ENCODE measurements at places on chromosomes 7 and 10.
A peak's percentile ranks its signal among the peaks of the same experiment; 100 is the strongest.

- DNase-seq = no peak
Observed at GRCh38 chr7:899806-900205, 23.5 kb downstream of the GET4 start.

DNA sequence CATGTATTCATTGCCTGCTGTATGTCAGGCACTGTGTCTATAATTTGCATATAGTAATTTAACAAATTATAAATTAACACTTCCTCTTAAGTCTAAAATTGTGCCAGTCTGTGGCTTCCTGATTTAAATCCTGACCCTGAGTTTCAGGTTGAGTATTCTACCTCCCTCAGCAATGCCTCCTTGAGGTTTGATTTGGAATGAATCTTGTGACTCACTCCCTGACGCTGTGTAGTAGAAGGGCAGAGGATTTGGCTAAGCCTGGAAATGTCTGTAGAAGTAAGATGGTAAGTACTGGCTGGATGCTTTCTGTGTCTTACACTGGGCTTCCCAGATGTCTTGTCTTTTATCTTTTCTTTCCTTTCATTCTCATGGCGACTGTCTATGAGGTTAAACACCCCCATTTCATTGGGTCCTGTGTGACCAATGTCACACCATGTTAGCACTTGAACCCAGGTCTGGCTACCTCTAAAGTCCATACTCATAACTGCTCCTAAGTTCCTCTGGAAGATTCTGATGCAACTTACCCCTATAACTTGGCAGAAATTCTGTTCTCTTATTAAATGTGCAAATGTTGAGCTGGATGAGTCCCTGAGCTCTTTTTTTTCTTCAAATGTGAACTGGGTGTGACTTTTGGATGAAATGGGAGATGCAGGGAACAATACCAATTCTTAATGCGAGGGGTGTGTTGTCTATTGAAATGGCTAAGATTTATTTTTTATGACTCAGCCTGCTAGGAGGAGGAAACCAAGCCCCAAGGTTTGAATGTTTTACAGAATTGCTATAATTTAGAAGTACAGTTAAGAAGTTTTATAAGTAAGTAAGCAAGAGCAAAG is 48.5 kb downstream of the PLCE1 start:
- DNase-seq = no peak

GRCh38 chr7:157679607-157680006 is 342.8 kb downstream of the DNAJB6 start:
- no peak for DNase-seq

- DNase-seq = no peak
Observed at GRCh38 chr10:17476073-17476472, 21.7 kb upstream of the ST8SIA6 start.

DNA sequence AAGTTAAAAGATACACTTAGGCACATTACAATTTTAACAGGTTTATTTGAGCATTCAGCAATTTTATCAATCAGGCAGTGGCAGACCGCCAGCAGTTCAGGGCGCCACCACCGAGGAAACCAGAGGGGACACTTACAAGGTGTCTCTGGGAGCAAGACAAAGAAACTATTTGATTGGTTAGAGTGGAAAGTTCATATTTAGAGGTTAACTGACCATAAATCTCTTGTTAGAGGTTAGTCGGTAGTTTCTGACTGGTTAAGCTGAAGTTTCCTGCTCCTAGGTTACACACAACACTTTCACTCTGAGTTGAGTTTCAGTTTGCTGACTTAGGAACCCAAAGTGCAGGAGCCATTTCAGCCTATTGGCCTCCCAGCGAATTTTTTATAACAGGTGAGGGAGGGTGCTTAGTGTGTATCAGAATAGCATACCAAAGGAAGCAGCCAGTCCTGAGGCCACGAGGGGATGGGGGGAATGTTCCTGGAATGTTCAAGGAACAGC is 10.8 kb upstream of the PVRIG start:
- no peak for DNase-seq

DNA sequence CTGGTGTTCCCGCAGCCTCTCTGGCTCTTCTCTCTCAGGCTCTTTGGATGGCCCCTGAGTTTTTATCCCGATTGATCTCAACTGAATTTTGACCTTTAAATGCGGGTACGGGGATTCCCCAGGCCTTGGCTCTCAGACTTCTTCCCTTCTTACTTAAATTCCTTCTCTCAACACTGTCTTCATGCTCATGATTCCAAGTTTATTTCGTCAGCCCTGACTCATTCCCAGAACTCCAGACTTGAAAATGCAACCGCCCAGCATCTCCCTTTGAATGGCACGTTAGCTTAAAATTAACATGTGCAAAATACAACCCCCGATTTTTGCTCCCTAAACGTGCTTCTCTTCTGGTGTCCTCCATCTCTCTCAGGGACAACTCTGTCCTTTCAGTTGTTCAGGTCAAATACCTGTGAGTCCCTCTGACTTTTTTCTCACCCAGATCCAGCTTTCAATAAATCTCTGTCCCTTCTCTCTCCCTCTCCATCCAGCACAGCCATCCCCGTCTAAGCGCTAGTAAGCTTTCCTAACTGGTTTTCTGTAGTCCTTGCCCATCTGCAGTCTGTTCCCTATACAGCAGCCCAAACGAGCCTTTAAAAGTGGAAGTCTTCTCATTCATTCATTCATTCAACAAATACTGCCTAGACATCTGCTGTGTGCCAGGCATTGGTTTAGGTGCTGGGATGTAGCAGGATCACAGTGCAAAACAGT is 7.1 kb downstream of the HECW1 start:
- DNase-seq = peak; percentile 11

- no peak for DNase-seq
Observed at GRCh38 chr10:28788252-28788651, 110.9 kb downstream of the BAMBI start.

GRCh38 chr10:30832749-30833627 is 198.7 kb downstream of the ZNF438 start:
- no peak for DNase-seq

DNA sequence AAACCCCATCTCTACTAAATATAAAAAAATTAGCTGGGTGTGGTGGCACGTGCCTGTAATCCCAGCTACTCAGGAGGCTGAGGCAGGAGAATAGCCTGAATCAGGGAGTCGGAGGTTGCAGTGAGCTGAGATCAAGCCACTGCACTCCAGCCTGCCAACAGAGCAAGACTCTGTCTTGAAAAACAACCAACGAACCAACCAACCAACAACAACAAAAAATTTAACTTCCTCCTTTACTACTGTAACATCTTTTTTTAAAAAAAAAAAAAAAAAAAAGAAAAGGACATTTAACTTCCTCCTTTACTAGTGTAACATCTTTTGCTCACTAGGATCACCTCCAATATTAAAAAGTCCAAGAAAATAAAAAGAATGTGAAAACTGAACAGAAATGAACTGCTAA is 92.3 kb upstream of the TMEM168 start:
- no peak for DNase-seq

DNA sequence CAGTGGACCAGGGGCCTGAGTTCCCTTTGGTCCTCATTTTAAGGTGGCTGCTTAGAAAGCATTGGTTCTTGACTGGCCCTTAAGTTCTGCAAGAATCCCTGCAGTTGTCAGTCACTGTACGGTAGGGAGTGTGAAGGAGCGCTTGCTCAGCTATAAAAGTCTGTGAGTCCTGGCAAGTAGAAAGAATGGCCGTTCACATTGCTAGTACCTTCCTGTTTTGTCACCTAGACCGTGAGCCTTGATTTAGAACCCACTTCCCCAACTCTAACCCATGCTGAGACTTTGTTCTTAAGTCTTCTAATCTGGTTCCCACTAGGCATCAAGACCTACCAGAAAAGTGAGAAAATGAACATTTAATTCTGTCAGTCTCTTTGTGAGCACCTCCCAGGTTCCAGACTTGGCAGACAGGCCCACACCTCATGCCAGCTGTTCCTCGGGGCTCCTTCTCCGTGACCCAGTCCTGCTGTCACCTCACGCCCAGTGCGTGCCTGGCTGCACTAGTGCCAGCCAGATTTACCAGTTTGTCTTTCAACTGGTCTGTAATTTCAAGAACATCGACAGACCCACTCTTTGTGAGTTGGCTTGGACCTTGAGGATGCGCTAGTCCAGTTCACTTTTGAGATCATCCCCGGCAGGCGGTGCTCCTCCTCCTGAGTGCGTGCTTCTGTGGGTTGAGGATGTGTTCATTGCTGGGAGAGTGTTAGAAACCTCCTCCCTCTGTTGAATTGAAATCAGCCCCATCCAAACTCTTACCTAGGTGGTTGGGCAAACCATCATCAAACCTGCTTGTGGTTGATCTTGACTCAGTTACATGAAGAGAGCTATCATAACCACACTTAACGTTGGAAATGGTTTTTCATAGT is 78.5 kb downstream of the SHH start:
- no peak for DNase-seq

DNA sequence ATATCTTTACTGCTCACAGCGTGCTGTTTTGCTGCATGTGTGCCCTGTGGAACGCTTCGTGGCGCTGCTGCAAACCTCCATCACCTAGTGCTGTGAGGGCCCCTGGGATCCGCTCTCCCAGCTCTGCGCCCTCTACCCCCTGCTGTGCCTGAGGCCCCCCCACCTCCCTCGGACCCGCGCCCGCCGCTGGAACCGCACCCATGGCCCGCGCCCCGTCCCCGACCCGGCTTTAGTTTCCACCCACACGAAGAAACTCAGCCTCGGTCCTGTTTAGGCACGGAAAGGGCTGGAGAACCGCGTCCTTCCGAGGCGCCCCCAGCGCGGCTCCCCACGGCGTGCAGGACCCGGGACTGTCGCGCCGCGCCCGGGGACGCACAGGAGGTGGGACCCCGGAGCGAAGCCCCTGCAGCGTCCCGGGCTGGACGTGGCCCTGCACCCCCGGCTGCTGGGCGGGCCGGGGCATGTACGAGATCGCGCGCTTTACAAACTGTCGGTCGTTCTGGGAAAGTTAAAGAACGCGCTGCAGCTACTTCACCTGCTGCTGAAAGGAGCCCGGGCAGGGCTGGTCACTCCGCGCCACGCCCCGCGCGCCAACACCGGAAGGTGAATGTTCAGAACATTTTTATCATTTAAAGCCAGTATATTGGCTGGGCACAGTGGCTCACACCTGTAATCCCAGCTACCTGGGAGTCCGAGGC is 54.3 kb downstream of the BMS1 start:
- peak; percentile 9 for DNase-seq

- no peak for DNase-seq
Observed at GRCh38 chr10:96153070-96153469, 23.0 kb downstream of the ZNF518A start.

DNA sequence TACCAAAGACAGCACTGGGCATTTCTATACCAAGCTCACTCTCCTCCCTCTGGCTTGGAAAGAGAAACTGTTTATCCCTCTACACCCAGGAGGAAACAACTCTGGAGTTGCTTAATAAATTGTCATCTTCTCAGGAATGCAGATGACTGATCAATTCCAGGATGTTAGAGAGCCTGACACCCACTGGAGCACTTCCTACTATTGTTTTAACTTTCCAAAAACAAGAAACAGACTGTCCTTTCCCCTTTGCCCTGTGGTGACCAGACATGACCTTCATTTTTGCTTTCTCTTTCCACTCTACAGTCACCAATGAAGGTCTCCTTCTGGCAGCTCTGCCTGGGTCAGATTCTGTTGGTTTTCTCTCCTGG is 19.6 kb downstream of the GIMAP4 start:
- DNase-seq = no peak

DNA sequence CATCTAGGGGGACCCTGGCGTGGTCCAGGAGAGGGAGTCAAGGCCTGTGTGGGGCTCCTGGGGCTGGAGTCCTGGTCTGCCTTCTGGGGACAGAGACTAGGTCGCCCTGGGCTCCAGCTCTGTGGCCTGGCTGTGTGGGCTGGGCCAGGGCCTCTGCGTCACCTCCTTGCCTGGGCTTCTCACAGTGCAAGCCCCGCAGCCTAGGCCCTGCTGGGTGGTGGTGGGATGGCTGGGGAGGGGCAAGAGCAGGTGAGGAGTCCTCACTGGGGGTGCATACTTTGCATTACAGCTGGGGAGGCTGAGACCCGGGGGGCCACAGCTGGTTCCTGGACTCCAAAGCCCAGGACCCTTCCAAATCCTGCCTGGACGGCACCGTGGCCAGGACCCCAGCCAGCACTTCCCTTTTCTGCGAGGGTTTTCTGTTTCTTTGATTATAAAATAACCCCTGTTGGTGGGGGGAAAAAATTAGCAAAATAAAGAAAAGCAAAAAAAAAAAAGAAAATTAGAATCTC is 23.5 kb downstream of the PWWP2B start:
- no peak for DNase-seq

DNA sequence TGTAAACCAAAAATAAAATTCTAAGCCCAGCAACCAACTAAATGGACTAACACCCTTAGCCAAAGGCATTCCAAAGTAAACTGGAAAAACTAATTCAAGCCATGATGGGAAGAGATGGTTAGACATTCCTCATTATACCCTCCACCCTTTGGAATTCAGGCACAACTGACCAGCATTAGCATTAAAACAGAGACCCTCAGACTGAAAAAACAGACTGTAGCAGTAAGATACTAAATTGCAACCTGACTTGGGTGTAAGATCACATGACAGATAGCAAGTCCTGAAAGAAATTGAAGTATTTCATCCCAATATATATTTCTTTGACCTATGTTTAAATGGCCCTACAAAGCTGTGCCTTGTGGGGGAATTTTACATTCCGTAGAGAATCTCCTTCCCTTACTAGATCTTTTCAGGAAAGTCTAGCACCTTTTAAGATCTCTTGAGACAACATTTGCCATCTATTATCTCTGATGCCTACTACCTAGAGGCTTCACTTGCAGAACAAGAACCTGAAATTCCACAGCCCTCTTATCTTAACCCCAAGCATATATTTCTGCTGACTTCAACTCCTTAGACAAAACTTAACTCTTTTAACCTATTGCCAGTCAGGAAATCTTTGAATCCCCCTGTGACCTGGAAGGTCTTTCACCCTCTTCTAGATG is 750.2 kb upstream of the IGFBP3 start:
- no peak for DNase-seq

DNA sequence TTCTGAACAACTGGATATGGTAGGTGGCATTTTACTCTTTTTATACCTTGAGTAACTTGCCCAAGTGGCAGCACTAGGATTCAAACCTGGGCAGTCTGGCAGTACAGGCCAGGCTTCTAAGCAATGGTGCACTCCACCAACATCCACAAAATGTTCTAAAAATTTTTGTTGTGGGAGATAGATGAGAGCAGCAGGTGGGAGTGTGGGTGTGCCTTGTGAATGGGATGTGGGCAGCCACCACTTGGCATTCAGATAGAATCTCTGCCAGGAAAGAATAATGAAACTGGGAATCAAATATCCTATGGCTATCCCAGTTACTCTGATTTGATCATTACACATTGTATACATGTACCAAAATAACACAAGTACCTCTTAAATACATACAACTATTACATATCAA is 810.7 kb downstream of the MAGI2 start:
- DNase-seq = no peak

- no peak for DNase-seq
Observed at GRCh38 chr7:157643525-157643970, 306.7 kb downstream of the DNAJB6 start.

- DNase-seq = peak; percentile 82
Observed at GRCh38 chr10:124403548-124403947, 15.2 kb downstream of the OAT start.

- no peak for DNase-seq
Observed at GRCh38 chr7:135459951-135460567, 49.8 kb downstream of the CNOT4 start.

Measured in NCI-H460 (cell line).